ENCODE measurements at places on chromosomes 7 and 10.

GRCh38 chr7:52064493-52064892 lies 747.9 kb upstream of the COBL start:
- no peak for DNase-seq
- no peak overlapping the region for H3K4me3 ChIP-seq
- H3K27me3 ChIP-seq = no peaks in the 10 kb centered on the region
- no peak overlapping the region for H3K27ac ChIP-seq
- H3K36me3 ChIP-seq = no peaks in the 10 kb centered on the region
- H3K4me1 ChIP-seq = no peaks in the 10 kb centered on the region

DNA sequence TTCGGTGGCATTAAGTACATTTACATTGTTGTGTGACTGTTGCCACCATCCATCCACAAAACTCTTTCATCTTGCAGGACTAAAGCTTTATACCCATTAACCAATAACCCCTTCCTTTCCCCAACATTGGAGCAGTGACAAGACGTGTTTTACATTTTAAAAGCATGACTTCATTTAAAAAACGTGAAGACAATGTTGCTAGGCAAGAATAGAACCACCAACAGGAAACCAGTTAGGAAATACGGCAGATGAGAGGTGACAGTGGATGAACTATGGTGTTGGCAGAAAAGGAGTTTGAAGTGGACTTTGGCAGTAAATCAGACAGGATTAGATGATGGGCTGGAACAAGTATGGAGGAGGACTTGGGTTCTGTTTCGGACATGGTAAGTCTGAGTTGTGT lies 17.0 kb downstream of the TMEM236 start:
- H3K4me3 ChIP-seq = no peak overlapping the region
- no peaks in the 10 kb centered on the region for H3K36me3 ChIP-seq
- peaks cover 2% of the 10 kb centered on the region for H3K27me3 ChIP-seq
- no peak overlapping the region for H3K27ac ChIP-seq
- no peaks in the 10 kb centered on the region for H3K4me1 ChIP-seq
- peak; percentile 40 for DNase-seq

- H3K27ac ChIP-seq = peak overlapping the region; percentile 74
- H3K4me1 ChIP-seq = peaks cover 4% of the 10 kb centered on the region
- peak; percentile 59 for DNase-seq
- H3K27me3 ChIP-seq = no peaks in the 10 kb centered on the region
These were observed 504 bp upstream of the BMPER start for GRCh38 chr7:33904681-33905388.

- no peaks in the 10 kb centered on the region for H3K27me3 ChIP-seq
- DNase-seq = peak; percentile 54
- H3K4me1 ChIP-seq = peaks cover 22% of the 10 kb centered on the region
- H3K36me3 ChIP-seq = no peaks in the 10 kb centered on the region
These were observed 16.1 kb downstream of the GNAI1 start for GRCh38 chr7:80150611-80151273.

- no peaks in the 10 kb centered on the region for H3K36me3 ChIP-seq
- no peak overlapping the region for H3K27ac ChIP-seq
- DNase-seq = peak; percentile 21
- no peak overlapping the region for H3K4me3 ChIP-seq
These were observed 148.8 kb upstream of the NRP1 start for GRCh38 chr10:33483124-33483815.

DNA sequence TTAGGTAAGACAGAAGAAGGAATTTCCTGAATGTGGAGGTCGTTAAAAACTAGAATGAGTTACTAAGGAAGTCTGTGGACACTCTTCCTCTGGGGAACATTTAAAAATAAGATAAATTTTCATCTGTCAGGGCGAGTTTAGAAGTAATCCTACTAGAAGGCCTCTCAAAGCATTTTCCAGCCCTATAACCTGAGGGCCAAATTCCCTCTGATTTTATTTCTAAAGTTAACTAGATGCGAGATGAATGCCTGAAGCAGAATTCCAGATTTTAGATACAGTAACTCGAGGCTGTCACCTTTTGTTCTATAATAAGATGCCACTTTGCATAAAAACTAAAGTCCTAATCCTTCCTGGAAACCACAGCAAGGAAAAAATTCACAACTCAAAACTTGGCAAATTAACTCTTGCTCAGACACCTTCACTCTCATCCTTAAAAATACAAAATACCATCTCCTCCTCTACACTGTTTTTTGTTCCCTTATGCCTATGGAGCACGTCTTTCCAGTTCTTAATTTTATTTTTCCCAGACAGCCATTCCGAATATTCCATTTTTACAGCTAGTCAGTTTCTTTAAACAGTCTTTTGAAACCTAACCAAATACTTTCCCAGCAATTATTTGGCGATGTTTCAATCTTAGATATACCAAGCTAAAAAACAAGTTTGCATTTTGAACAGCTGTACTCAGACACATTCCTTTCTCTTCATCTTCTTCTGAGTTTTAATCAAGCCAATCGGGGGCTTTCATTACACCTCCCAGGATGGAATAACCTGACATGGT lies 420.7 kb upstream of the NFE2L3 start:
- no peaks in the 10 kb centered on the region for H3K36me3 ChIP-seq
- H3K27ac ChIP-seq = peak overlapping the region; percentile 84
- peaks cover 7% of the 10 kb centered on the region for H3K4me1 ChIP-seq
- no peak overlapping the region for H3K4me3 ChIP-seq
- no peak for DNase-seq

DNA sequence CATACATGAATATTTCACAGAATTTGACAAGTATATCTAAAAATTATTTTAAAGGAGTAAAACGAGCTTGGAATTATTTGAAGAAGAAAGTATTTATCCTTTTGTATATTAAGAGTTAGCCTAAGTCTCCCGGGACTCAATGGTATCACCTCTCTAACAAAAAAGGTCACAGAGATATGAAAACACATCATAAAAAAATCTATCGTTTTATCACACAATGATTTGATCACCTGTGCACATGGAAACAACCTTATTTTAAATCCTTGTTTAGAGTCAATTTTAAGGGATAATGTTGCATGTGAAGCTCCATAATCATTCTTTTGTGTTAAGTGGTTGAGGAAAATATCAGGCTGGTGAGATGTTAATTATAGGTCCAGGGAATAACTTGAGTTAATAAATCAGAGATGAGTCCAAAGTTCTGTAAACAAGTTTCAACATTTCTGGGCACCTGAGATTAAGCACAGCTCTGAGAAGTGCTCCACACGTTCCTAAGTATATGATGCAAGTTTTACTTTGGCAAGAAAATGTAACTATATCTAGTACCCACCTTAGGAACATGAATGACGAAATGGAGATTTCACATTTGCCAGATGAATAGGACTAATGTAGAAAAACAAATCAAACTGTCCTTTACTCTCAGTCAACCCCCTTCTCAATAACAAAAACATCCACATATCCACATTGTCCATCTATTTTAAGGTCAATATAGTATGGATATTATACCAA lies 148.5 kb upstream of the AKR1E2 start:
- peaks cover 8% of the 10 kb centered on the region for H3K4me1 ChIP-seq

Data from IMR-90 (cell line).